G401 (cell line): ENCODE measurements at places on chromosomes 6 and 20.

GRCh38 chr20:34578521-34578920, 20.0 kb downstream of the MAP1LC3A start:
- DNase-seq, result peak; percentile 89

GRCh38 chr20:52139986-52140385, 51.6 kb downstream of the ZFP64 start:
- no peak for DNase-seq

DNA sequence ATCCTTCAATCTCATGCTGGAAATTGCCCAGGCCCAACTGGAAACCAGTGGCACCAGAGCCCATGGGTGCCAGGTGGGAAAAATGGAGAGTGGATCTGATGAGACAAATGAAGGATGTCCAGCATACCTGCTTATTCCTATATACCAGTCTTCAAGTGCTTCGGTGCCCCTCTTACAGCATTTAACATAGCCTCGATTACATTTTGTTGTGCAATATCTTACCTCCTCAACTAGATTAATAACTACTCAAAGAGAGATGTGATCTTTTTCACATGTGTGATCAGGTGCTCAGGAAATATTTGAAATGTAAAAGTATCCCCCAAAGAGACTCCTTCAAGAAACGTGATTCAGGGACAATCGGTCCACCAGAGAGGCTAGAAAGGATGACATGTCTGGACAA, 4.8 kb upstream of the ANKRD66 start:
- no peak for DNase-seq

- no peak for DNase-seq
Observed at GRCh38 chr20:23554401-23554800, 13.9 kb downstream of the CST9L start.

DNA sequence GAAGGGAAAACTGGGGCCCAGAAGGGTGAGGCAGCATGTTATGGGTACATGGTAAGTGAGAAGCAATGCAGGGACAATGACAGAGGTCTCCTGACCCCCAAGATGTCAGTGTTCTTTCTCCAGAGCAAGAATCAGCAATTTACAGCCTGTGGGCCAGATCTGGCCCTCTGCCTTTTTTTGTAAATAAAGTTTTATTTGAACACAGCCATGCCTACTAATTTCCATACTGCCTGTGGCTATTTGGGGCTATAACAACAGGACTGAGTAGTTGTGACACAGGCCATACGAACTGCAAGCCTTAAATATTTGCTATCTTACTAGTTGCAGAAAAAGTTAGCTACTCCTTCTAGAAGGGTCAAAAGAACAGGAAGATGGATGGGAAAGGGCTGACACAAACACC, 52.5 kb downstream of the PTPRT start:
- no peak for DNase-seq

DNA sequence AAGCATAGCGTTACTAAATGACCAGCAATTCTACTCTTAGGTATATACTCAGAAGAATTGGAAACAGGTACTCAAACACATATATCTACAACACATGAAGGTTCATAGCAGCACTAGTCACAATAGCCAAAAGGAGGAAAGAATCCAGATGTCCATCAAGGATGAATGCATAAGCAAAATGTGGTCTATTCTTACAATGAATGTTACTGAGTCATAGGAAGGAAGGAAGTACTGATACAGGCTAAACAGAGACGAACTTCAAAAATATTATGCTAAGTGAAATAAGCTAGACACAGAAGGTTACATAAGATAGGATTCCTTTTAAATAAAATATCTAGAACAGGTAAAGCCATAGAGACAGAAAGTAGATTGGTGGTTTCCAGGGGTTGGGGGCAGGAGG, 93.5 kb downstream of the MAP3K7 start:
- no peak for DNase-seq

DNA sequence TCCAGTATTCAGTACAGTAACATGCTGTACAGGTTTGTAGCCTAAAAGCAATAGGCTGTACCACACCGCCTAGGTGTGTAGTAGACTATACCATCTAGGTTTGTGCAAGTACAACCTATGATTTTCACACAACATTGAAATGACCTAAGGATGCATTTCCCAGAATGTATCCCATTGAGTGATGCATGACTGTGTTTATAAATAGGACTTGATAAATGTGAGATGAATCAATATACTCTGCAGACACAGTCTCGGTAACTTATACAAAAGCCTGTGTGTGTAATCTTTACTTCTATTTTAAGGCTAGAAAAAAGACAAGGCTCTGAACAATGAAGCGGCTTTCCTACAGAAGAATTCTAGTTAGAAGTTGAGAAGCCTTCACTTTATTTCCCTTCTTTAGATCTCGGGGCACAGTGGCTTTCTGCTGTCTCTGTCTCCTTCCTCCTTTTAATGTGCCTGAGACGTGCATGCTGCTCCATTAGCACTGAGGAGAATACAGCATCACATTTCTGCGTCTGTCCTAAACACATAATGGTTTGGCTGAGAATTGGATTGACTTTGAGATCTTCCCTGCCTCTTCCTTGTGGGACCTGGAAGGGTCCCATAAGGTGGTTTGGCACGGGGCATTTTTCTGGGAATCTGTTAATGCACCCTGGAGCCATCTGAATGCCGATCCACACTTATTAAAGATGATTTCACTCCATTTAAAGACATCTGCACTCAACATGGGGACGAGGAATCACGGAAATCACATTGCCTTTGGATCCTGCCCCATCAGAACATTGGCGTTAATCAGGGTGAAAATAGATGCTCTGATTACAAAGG, 112.5 kb downstream of the SCML4 start:
- DNase-seq, result no peak

GRCh38 chr6:41767112-41767833, 12.4 kb downstream of the FRS3 start:
- DNase-seq, result no peak

DNA sequence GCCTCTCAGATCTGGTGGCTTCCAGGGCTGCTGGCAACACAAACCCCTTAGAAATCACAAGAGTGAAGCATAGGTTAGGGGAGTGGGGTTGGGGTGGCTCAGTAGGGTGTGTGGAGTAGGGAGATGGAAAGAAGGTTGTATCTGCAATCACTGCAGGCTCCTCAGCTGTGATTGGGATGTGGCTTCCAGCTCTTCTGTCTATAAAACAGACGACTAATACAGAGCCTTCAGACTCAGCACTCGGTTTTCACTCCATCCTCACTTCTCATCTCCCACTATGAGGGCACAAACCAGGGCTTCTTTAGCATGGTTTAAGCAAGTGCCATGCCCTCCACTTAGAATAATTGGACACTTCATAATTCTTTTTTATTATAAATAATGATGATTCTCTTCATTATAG, 46.4 kb upstream of the CAP2 start:
- no peak for DNase-seq

DNA sequence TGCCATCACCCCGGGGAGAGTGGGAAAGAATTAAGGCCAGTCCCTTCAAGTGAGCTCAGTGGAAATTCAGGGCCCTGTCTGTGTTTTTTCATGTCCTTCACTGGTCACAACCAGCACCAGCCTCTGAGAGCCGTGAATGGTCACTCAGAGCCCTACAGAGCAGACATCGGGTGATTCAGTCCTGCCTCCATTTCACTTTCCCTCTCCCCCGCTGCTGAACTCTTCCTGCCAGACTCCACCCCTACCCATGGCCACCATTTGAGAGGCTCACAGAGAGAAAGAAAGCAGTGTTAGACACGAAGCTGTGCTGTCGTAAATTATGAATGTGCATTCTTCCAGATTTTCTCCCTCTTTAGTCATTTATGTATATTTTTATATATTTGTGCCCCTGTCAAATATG, 5.4 kb downstream of the R3HDML start:
- no peak for DNase-seq

DNA sequence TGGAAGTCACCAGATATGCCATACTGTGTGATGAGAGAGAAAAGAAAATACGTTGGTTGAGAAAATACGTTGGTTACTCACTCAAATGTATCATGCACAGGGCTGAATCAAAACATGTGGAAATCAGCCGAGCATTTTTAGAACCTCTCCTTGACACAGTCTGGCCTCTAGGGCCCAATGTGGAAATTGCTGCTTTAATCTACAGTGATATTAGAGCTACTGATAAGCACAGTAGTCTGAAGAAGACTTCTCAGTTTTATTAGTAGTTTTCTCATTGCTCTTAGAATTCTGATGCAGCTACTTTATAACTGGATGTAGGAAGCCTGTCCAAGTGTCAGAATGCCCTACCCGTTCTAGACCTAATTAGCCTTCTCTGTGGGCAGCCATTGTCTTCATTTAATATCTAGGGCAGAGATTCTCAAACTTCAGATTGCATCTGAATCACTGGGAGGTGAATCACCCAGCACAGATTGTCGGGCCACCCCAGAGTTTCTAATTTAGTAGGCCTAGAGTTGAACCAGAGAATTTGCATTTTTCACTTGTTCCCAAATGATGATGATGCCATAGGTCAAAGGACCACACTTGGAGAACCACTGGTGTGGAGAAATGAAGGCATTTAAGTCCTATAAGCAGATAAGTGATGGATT, 229.1 kb downstream of the PLCB1 start:
- DNase-seq, result peak; percentile 74

GRCh38 chr6:121668259-121668658, 232.8 kb downstream of the GJA1 start:
- DNase-seq, result no peak

- no peak for DNase-seq
Observed at GRCh38 chr6:107699254-107699653, 124.9 kb downstream of the SCML4 start.

GRCh38 chr6:163455552-163455951, 41.0 kb downstream of the QKI start:
- DNase-seq, result no peak

DNA sequence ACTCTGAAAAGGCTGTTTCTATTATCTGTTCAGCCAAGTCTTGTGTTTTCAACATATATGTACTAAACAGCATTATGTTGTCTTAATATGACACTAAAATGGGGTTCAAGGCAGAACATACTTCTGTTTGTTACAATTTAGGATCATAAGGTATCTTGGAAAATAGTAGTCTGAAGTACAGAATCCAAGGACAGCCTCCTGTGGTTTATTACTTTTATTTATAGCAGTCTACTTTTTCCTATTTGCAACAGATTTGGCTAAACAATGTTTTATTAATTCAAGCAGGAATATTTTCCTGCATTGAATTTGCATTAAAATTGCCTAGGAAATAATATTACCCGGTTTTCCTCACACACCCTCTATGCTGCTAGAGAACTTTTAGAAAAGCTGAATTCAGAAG, 67.7 kb downstream of the PLEKHG1 start:
- no peak for DNase-seq

GRCh38 chr20:21713901-21714296, 8.4 kb downstream of the PAX1 start:
- no peak for DNase-seq

DNA sequence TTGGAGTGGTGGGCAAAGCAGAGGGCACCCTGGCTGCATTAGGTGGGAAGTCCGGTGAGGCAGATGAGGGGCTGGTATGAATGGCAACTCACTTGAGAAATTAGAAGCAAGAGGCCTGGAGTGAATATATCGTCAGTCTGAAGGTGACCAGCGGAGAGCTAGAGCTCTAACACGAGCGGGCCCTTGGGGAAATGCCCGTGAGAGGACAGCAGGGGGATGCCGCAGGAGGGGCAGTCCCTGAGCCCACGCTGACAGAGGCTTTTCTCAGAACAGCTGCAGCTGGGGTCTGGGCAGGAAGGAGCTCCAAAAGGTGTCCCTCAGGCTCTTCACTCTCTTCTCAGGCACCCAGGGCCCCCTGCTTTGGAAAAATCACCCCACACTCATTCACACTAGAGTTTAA, 32.0 kb upstream of the CD93 start:
- DNase-seq, result no peak

- no peak for DNase-seq
Observed at GRCh38 chr6:67639161-67639560, 995.9 kb upstream of the ADGRB3 start.

GRCh38 chr6:21375151-21376116, 218.1 kb upstream of the SOX4 start:
- no peak for DNase-seq

DNA sequence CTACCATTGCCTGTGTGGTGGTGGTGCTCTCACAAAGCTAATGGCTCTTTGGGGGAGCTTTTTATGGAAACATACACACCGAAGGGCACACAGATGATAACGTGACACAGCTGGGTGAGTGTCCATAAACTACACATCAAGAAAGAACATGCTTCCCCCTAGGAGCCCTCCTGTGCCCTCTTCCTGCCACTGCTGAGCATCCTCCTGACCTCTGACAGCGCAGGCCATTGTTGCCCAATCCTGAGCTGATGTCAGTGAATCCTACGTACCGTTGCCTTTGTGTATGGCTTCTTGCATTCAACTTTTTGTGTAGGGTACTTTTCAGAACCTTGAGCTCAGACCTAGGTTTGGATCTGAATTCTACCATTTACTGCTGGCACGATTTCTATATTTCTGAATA, 65.8 kb upstream of the SLC22A1 start:
- no peak for DNase-seq

DNA sequence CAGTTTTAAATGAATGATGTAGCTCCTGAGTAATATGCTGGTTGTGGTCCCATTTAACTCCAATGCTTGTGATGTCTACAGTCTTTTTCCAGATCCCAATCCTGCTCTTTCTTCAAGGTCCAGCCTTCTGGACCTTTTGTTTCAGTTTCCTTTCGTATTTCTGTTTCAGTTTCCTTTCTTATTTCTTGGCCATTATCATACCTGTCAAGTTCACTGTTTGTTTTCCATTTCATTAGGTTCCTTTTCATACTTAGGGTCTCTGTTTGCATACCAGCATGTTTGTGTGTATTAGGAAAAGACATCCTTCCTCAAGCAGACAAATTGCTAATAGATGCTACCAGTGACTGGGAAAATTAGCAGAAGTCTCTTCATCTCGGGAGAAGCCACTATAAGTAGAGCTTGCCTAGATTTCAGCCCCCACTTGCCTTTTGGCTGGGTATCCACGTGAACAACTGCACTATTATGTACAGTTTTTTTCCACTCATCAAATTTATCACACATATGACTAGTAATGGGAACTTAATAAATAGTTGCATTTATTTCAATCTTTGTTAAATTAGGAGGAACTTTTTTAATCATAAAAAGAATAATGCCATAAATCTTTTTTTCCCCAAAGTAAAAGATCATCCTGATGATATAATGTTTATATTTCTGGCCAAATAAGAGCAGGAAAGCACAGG, 583.4 kb downstream of the BCKDHB start:
- DNase-seq, result no peak

GRCh38 chr6:43496370-43497128, 13.6 kb downstream of the LRRC73 start:
- peak; percentile 75 for DNase-seq

DNA sequence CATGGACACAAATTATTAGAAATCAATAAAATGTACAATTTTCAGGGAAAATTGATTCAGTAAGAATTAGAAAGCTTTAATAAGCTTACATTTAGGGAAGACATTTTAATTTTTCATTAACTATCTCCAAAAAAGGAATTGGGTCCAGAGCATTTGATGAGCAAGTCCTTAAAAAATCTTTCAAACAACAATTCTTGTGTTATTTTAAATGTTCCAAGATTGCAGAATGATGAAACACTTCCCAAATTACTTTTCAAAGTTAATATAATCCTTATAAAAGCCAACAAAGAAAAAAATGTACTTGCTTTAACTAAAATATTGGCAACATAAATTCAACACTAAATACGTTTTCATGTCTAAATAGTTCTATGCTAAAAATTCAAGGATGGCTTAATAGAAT, 102.0 kb downstream of the ADAT2 start:
- no peak for DNase-seq

GRCh38 chr6:90385759-90386313, 89.2 kb upstream of the BACH2 start:
- no peak for DNase-seq
